ENCODE measurements at places on chromosomes 2 and 18.

DNA sequence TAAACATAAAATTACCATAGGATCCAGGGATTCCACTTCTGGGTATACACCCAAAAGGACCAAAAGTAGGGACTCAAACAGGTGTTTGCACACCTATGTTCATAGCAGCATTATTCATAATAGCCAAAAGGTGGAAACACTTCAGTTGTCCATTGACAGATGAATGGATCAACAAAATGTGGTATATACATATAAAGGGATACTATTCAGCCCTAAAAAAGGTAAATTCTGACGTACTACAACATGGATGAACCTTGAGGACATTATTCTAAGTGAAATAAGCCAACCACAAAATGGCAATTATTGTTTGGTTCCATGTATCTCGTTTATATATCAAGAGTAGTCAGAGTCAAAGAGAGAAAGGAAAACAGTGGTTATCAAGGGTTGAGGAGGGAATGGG, 128.1 kb downstream of the MTCL1 start:
- DNase-seq, result no peak

- DNase-seq, result peak; percentile 64
These were observed 187.5 kb downstream of the TWIST2 start for GRCh38 chr2:239035361-239035814.

DNA sequence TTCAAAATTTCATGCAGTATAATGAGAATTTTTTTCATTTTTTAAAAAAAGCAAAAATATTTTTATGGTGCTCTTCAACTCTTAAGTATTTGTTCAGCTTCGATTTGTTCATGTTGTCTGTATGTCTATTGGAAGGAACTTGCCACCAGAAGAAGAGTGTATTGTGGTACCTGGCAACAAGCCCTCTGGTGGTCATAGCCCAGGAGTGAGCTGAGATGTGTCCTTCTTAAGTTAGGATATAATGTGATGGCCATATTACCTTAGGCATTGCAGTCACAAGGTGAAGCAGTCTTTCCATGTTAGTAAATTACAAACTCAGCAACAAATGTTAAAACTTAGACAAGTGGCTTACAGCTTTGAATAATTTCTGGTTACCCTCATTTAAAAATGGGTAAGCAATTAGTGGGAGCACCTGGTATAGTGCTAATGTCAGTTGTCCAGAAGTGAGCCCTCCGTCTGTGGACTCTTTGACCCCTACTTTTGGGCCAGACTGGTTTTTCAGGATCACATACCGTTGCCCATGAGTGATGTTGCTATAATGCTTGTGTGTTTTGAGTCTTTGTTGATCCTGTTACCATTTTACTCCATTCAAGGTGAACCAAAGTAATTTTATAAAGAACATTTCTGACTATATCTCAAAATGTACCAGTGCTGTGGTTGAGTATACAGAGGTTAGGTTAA, 57.4 kb downstream of the MYO1B start:
- no peak for DNase-seq

DNA sequence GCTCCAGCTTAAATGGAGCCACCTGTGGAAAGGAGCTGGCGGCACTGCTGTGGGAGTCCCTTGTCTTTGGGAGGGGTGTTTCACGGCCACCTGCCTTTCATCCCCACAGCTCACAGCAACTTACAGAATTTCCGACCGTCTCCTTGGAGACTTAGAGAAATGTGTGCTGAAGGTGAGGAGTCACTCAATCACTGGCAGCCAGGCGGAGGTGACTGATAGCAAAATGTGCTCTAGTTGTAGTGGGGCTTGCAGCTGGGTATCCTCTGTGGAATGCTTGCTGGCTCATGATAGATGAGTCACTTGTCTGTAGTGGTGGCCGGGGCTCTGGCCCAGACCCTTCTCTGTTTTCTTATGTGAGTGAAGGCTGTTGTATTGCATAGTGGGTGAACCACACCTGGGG, 110.7 kb downstream of the SH3RF3 start:
- no peak for DNase-seq

GRCh38 chr2:111162718-111163331, 42.1 kb downstream of the BCL2L11 start:
- no peak for DNase-seq

DNA sequence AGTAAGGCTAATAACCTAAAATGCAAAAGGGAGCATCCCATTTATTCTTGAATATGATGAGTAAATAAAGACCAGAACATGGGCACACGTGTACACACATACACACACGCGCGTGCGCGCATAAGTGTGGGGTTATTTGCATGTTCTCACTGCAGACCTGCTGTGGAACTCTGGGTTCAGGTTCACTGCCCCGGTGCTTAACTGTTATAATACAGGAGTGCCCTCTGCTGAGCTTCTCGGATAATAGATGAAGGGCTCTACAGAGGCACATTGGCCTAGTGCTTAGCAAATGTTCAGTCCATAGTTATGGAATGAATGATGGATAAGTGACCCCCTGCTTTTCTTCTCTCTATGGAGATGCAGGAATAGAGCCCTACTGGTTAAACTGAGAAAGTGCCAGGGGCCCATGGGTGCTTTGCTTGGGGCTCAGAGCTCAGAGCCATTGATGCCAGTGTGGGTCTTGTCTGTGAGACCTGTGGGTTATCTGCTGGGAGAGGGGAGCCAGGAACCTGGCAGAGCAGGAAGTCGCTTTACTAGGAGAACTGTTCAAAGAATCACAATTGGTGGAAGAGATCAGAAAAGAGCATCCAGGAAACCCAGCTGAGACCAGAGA, 3.6 kb upstream of the ARL4C start:
- DNase-seq, result peak; percentile 58

DNA sequence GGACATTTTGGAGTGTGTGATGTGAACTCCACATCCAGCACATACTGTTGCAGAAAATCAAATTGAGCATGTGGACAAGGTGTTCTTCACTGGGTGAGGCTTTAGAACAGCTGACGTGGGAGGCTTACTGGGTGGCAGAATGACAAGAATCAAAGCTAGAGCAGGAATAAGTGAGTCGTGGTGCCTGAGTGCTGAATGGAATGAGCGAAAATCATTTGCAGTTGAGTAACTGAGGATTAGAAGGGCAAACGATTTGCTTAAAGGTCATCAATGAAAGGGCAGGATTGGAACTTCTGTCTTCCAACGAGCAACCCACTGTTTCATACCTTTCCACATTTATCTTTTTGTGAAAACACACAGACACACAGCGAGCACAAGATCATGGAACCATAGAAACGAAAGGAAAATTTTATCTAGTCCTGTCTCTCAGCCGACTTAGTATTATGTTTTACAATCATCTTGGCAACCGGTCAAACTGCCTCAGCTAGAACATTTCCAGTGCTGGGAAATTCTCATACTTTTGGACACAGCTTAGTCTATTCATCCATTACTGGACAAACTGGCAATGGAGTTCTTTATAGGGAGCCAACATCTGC, 7.2 kb upstream of the DAW1 start:
- no peak for DNase-seq

GRCh38 chr2:149490296-149490695, 97.3 kb downstream of the MMADHC start:
- DNase-seq, result no peak

- DNase-seq, result no peak
These were observed 21.7 kb downstream of the KIAA1328 start for GRCh38 chr18:36850527-36851201.

DNA sequence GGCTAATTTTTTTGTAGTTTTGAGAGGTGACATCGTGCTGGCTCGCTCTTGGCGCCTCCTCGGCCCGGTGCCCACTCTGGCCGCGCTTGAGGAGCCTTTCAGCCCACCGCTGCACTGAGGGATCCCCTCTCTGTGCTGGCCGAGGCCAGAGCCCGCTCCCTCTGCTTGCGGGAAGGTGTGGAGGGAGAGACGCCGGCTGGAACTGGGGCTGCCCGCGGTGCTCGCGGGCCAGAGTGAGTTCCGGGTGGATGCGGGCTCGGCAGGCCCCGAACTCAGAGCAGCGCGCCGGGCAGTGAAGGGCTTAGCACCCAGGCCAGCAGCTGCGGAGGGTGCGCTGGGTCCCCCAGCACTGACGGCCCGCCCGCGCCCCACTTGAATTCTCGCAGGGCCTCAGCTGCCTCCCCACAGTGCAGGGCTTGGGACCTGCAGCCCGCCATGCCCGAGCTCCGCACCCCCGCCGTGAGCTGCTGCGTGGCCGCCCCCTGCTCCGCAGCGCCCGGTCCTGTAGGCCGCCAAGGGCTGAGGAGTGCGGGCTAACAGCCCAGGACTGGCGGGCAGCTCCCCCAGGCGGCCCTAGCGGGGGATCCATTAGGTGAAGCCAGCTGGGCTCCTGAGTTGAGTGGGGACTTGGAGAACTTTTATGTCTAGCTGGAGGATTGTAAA, 113.2 kb upstream of the ZSWIM2 start:
- DNase-seq, result no peak

DNA sequence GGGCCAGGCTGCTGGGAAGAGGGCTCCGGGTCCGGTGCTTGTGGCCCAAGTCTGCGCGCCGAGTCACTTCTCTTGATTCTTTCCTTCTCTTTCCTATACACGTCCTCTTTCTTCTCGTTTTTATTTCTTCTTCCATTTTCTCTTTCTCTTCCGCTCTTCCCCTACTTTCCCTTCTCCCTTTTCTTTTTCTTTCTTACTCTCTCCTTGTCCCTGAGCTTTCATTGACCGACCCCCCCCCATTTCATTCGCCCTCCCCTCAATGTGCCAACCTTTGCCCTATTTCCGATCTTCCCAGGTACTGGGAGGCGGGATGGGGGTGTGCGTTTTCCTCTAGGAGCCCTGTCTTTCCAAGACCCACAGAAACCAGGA, 1.8 kb downstream of the ONECUT2 start:
- no peak for DNase-seq

DNA sequence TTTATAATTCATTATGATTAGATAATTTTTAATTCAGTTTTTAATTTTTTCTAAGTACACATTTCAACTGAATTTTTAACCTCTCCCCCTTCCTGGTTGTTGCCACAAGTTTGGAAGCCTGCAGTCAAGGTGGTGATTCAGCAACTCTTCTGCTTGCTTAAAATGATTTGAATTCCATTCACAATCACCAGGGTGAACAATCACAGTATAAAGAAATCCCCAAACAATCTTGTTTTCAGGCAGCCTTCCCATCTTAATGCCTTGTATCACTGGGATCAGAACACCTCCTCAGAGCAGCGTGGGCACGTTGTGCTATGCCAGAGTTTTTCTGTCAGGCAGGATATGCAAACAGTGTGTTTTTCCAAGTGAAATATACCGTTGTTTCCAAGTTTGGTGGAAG, 46.7 kb upstream of the BARD1 start:
- DNase-seq, result no peak
